ENCODE measurements at places on chromosomes 3 and 15.

DNA sequence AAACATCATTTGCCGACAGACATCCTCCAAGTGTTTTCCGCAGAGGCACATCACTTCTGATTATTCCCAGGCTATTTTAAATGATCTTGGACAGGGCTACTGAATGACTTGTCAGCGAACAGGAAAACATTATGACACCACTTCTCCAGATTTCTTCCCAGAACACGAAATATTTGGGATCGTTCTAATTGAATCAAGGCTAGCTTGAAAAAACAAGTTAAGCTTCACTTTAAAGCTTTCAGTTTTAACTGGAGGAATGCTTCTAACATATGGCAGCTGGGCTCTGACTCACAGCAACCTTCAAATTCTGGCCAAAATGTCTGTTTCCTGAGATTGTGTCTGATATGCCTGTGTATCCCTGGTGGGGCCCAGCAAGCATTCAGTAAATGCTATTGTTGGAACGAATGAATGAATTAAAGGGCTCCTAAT is 127.0 kb upstream of the ICE2 start:
- no peak for DNase-seq

- no peak for DNase-seq
Observed at GRCh38 chr3:48047841-48048464, 31.7 kb upstream of the MAP4 start.

- no peak for DNase-seq
Observed at GRCh38 chr3:27560484-27561056, 76.4 kb upstream of the SLC4A7 start.

DNA sequence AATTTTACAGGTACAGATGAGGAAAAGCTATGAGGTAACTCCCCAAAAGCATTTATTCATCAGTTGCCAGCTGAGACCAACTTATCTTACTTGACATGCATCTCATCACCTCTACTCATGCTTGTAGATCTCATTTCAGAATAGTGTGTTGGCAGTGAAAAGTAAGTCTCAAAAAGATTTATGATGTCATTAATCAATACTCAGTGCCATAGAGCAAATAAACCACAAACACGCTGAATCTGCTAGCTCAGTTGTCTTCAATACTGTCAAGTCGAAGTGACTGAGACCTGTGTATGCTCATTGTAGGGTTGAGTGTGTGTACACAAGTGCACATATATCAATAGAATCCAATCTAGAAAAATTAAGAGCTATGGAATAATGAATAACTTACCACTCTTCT is 413.5 kb downstream of the CNTN3 start:
- DNase-seq = no peak

- DNase-seq = no peak
Observed at GRCh38 chr15:63226966-63227401, 37.6 kb downstream of the RAB8B start.
